ENCODE measurements at places on chromosomes 4 and X.

GRCh38 chr4:164706675-164707074 lies 47.3 kb upstream of the SMIM31 start:
- DNase-seq: no peak

GRCh38 chr4:124433044-124433443 lies 279.5 kb downstream of the ANKRD50 start:
- no peak for DNase-seq

DNA sequence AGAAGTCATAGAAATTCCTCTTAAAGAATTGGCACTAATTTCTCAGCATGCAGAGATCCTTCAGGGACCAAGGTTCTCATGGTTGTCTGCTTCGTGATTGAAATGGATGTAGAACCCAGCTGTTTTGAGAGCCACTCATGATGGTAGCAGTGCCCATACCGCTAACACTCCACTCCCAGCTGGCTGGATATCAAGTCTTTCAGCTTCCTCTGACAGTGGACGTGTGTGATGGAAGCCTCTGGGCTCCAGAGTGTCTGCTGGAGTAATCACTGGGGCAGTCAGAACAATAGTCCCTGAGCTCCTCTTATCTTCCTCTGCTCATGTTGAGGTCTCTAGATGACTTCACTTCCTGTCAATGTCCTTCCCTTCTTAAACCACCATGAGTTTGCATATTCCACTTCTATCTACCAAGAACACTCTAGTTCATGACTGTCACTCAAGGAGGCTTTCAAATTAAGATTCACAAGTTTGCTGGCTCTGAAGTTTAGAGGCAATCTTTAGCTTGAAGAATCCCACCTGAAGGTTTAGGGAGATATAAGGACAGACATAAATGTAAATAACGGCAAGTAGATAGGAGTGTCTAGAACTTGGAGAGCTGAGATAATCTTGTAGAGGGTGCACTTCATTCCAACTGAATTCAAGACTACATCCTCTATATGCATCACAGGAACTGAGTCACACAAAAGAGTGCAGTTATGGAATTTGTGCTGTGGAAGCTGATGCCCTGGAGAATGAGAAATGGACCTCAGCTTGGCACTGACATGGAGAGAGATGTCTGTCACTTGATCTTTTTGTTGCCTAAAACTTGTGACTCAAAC lies 64.5 kb upstream of the WDR1 start:
- DNase-seq: peak; percentile 35

GRCh38 chrX:47169726-47170515 lies 23.7 kb upstream of the UBA1 start:
- peak; percentile 25 for DNase-seq

GRCh38 chr4:178349601-178350000 lies 907.4 kb upstream of the AGA start:
- no peak for DNase-seq

DNA sequence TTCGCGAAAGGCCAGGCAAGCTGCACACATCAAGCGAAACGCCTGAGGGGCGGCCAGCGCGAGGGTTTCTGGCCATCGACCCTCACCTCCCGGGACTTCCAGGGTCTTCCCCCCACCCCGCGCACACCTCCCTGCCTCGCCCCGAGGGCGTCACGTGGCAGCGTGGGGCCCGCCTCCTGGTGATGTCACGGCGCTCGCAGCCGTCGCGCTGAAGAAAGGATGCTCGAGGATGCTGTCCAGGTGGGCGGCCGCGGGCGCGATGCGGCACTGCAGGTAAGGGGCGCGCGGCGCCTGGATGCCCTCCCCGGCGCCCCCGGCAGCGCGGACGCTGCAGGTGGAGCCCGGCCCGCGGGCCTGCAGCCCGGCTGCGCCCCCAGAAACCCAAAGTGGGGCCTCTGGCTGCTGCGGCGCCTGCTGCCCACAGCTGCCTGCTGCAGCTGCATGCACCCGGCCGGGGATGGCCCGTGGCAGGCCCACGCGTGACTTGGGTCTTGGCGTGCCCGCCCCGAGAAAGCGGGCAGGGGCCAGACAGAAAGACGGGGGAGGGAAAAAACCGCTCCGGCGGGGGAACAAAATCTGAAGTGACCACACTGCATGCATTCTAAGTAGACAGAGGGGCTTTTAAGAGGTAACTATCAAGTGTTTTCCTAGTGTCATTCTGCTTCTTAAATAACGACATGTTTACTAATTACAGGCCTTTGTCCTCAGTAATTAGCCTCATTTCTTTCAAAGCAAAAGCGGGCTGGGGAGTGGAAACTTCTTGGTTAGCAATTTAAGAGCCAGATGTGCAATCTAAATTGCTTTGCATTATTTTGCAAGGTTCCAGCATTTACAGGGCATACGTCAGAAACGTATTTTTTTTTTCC lies 1.7 kb downstream of the CLCN4 start:
- DNase-seq: no peak

GRCh38 chr4:144903953-144904711 lies 193.9 kb downstream of the ANAPC10 start:
- no peak for DNase-seq

GRCh38 chr4:93433840-93434239 lies 394.7 kb upstream of the ATOH1 start:
- no peak for DNase-seq

- DNase-seq: no peak
Measured at GRCh38 chr4:105208561-105208960, 61.9 kb downstream of the TET2 start.

DNA sequence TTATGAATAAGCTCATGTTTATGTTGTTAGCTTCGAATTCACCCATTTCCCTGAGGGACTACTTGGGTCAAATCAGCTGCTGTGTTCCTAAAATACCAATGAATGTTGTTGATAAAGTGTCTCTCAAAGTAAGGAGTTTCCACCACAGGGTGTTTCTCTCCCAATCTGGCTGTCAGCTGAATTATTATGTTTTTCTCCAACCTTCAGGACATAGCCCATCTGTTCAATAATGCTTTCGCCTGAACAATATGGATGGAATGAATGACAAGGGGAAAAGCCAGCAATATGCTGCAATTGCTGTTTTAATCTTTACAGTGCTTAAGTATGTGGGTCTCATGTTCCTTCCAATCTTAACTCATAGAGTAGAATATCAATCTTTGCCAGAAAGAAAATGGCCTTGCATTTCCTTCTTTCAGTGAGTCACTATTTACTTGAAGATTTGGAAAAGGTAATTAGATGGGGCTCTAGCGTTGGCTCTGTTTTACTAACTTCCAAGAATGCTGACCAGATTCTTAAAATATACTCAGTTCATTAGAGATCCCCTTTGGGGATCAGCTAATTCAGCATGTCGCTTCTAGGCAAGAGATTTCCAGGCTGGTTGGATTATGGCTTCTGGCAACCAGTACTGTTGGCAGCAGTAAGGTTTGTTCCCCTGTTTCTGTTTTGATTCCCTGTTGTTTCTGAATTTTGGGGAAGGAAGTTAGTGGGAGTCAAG lies 410.5 kb downstream of the PPP3CA start:
- DNase-seq: no peak

DNA sequence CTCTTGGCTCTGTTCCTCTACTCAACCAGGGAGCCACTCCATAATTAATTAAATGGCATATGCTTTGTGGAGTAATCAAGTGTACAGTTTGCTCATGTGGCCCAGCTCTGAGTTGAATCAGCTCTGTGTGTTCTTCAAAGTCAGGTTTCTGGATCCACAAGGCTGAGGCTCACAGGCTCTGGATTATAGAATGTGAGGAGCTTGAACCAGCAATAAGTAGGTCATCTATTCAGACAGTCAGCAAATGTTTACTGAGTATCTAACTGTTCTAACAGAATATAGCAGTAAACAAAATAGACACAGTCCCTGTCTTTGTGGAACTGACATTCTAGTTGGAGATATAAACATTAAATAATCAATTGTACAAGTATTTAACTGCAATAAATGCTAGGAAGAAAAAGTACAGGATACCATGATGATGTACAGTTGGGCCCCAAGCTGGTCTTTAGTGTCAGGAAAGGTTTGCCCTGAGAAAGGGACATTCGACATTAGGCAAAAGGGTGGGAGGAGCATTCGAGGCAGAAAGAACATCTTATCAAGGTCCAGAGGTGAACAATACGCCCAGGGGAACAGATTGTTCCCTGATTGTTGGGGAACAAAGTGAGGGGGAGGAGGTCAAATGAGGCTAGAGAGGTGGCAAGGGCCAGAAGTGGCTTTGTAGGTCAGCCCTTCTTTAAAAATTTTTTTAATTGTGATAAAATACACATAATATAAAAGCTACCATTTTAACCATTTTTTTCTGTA lies 20.5 kb upstream of the TSR2 start:
- DNase-seq: no peak

- DNase-seq: no peak
Measured at GRCh38 chr4:8355864-8356565, 84.5 kb downstream of the ACOX3 start.

- no peak for DNase-seq
Measured at GRCh38 chr4:181006499-181007260, 1236.5 kb upstream of the TENM3 start.

- no peak for DNase-seq
Measured at GRCh38 chr4:1765409-1766072, 27.6 kb upstream of the FGFR3 start.

DNA sequence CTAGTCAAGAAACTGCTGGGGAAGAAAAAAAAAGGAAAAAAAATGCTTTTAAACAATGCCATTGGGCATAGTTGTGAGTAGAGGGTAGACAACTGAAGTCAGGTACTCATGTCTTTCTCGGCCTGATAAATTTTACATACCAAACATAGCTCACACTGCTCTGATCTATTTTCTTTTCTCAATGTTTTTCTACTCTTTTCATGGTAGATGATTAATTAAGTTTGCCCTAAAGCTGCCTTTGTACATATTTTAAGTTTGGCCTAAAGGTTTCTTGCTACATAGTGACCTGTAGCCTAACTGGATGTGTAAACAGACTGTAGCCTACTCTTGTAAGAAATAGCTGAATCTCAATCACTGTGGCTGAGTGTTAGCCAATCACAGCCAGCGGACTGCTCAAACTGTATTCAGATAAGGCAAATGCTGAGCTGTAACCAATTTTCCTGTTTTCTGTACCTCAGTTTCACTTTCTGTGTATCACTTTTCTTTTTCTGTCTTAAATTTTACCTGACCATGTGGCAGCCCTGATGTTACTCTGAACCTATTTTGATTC lies 121.0 kb downstream of the PCDH10 start:
- no peak for DNase-seq

GRCh38 chr4:93828995-93829819 lies 654 bp downstream of the ATOH1 start:
- no peak for DNase-seq

- DNase-seq: no peak
Measured at GRCh38 chr4:43987331-43987944, 461.2 kb downstream of the KCTD8 start.

DNA sequence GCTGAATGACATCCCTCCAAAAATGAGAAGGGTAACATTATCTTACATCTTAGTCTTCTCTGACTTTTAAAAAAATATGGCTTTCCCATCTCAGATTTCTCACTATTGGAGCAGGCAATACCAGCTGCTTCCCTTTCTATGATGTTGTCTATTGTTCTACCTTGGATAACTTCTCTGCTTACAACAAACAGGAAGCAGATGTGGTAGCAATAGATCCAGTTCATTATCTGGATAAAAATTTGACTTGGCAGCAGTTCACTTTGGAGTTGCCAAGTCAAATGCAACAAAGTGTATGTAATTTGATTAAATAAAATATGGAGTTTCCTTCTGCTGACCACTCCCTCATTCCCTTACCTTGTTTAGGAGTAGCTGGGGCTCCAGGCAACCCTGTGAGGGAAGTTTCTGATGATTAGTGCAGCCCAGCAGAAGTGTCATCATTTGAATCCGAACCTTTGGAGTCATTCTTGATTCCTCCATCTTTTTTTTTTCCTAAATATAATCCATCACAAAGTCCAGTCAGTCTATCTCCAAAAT lies 72.0 kb upstream of the GPRIN3 start:
- DNase-seq: no peak

GRCh38 chr4:41839916-41840854 lies 91.7 kb upstream of the PHOX2B start:
- no peak for DNase-seq

DNA sequence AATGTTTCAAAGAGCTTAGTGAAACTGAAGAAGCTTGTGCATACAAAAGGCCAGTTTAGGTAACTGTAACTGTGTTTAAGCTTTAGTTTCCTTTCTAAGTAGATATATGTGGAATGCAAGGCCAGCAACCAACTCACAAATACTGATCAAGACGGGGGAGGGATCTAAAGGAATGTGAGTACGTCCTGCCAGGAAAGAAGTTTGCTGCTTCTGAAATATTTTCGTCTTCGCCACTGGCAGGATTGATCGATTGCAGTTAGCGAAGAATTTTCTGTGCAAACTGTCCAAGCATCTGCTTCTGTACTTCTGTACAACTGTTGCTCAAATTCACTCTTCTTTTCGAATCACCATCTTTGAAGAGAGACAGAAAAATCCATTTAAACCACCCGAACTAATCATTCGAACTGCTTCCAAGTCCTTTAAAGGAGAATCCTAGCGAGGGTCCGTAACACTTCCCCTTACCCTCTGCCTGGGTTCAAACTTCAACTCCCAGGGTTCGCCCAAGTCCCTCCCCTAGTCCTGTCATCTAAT lies 373 bp upstream of the INTS6L start:
- DNase-seq: no peak

DNA sequence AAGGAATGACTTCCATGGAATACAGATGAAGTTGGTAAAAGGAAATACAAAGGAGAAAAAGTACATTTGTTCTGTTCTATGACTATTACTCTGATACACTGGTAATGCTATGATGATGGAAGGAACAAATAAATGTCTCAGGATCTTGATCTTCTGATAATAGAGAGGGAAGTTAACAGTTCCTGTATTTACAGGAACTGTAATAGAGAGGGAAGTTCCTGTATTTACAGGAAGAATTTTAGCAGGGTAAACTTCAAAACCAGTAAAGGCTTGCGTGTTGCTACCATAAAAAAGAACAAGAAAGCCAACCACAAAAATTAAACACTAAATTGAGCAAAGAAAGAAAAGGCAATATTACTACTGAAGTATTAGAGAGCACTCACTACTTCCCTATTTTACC lies 91.7 kb upstream of the HPGD start:
- DNase-seq: no peak

DNA sequence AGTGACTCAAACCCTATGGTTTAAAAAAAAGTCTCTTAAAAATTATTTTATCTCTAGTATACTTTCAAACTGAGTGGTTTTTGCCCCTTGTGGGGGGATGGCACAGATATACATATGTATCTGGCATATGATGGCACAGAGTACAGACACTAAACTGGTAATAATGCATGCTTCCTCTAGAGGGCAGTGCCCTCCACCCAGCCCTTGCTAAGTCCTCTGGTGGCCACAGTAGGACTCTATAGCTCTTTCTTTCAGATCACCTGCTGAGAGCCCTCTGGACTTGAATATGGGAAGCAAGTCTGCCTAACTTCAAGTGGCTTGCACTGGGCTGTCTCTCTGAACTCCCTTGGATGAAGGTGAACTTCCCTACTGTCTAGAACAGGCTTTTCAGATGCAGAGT lies 66.3 kb downstream of the TSPAN7 start:
- DNase-seq: peak; percentile 36

- DNase-seq: no peak
Measured at GRCh38 chr4:165210566-165210965, 3.2 kb downstream of the KLHL2 start.

GRCh38 chr4:47551682-47552081 lies 66.6 kb downstream of the ATP10D start:
- no peak for DNase-seq

- no peak for DNase-seq
Measured at GRCh38 chr4:80841587-80842281, 188.8 kb upstream of the BMP3 start.
